ENCODE measurements at places on chromosomes 1 and 21.

- no peak for DNase-seq
Observed at GRCh38 chr1:24101796-24102586, 9.9 kb downstream of the MYOM3 start.

GRCh38 chr1:109901524-109902145, 9.0 kb upstream of the CSF1 start:
- no peak for DNase-seq

DNA sequence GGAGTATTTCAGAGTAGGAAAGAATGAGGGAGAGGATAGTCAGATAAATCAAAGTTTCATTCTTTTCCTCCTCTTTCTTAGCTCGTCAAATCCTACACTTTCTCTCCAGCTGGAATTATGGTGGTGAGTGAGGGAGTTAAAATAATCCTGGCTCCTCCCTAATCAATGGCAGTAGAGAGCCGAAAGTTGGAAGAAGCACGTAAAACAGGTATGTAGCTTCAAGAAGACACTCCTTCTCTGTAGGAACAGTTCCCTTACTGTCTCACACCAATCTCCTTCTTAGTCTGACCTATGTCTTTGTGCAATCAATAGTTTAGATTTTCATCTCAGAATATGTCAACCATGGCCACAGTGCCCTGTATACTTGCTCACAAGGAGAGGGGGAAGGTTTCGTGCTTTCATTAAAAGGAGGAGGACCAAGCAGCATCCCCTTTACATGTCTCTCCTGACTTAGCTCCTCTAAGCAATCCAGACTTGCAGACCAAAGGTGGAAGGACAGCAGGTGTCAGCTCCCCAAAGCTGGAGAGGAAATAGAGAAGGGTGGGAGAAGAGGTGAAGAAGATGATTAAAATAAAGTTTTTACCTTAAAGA, 878 bp downstream of the MINDY1 start:
- DNase-seq = no peak

DNA sequence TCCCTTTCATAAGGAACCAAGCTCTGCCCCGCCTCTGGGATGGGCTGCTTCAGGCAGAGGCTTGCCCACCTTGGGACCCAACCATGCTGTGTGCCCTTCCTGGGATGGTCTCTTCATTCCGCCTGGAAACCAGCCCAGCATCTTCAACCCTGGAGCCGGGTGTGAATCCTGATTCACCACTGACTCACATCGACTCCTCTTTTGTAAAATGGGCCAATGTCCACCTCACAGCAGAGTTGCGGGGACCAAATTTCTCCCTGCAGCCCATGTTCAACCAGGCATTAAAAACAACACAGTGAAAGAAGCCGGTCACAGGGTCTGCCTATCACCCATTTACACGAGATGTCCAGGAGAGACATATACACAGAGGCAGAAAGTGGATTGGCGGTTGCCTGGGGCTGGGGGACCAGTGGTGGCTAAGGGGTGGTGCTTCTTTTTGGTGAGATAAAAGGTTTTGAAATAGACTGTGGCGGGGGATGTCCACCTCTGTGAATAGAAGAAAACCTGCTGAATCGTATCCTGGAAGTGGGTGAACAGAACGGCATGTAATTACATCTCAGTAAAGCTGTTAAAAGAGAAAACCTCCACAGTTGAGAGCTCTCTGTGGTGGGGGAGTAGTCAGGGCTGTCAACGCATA, 6.9 kb upstream of the GPR153 start:
- DNase-seq = no peak

DNA sequence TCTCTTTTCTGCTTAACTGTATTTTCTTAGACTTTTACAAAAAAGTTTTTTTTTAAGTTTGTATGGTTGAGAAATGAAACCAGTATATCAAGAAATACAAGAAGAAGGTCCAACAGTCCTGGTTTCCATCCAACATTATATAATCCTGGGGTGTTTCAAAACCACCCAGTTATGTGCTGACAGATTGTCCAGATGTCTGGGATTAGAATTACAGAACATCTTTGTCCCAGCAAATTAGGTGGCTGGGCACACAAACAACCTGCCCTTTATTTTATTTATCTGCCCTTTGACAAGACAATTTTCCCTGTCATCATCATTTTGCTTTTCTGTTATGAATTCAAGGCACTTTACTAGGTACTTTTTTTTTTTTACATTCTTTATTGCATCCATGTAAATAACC, 622.1 kb downstream of the PLPP3 start:
- no peak for DNase-seq

GRCh38 chr1:115325874-115326273, 12.2 kb downstream of the NGF start:
- no peak for DNase-seq

DNA sequence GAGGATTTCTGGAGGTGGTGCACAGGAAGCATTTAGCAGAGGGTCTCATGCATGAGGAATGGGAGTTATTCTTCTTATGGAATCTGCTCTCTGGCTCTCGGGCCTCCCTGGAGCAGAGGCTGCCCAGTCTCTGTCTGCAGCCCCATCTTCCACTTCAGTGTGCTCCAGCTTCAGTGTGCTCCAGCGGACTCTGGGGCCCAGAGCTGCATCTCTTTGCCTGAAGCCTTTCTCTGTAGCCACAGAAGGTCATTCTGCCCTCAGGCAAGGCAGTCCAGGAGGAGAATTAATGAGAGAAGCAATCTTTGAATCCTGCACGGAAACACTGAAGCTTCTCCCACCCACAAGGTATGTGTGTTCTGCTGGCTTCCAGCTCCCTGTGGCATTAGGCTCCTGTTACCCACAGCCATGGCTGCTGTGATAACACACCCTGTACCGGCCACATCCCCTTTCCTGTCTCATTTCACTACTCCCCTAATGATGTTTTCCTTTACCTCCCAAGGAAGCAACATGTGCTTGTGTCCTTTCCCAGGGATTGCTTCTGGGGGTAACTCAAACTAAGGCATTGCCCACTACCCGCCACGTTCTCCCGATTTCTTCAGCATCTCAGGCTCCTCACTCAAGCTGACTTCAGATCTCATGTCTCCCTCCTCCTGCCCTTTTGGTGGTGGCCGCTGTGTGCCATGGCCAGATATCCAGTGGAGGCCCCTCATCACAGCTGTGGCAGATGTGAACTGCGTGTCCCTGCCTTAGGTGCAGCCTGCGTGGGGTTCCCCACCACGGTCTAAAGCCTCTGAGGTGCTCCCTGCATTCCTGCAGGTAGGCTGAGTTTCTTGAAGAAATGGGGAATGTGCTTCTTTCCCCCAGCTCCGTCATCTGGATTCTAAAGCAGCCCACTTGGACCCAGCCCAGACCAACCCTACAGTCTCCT, 181.2 kb upstream of the GALNT2 start:
- no peak for DNase-seq

DNA sequence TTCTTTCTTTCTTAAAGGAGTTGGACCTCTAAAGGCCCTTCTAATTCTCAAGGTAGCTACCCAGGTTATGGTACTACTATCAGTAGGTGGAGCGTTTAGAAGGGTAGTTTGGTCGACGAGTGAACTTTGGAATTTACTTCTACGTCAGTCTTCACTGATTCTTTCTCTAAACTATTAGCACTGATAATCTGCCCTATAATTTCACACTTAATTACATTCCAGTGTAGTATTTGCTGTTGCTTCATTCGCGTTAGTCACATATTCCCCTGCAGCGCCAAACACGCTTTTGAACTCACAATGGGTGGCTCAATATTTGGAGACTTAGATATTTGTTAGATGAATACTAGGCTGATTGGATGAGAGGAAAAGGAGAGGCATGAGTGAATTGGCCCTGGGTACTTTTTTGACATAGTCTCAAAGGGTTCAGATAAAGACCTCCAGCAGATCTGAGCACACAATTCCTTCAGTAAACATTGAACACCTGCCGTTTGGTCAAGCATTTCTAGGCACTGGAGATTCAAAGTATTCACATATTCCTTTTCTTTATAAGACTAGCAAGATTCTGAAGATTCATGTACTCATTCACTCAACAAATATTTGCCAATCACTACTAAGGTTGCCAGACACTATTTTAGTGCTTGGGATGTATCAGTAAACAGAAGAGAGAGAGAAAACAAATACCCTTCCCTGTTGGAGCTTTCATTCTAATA, 929 bp upstream of the FOXJ3 start:
- no peak for DNase-seq

- DNase-seq = no peak
Observed at GRCh38 chr1:10504249-10504648, 29.5 kb downstream of the PEX14 start.

DNA sequence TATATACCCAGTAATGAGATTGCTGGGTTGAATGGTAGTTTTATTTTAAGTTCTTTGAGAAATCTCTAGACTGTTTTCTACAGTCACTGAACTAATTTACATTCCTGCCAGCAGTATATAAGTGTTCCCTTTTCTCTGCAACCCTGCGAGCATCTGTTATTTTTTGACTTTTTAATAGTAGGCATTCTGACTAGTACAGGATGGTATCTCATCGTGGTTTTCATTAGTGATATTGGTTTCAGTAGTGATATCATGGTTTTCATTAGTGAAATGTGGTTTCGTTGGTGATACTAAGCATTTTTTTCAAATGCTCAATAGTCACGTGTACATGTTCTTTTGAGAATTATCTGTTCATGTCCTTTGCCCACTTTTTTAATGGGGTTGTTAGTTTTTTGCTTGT, 316.8 kb downstream of the PTBP2 start:
- no peak for DNase-seq

DNA sequence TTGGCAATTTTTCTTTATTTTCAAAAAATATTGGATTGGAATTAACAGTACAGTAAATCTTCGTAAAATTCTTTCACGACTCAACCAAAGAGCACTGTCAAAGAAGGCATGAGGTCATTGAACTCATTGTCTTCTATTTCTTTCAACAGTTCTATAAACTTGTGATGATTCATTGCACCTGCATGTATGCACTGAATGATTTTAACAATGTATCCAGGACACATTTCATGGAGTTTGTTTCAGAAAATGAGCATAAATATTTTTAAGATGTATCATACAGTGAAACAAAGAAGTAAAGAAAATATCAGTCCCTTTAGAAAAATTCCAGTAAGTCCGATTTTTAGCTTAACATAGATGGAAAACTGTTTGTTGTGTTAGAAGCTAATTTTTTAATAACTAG, 33.6 kb upstream of the CD34 start:
- no peak for DNase-seq

DNA sequence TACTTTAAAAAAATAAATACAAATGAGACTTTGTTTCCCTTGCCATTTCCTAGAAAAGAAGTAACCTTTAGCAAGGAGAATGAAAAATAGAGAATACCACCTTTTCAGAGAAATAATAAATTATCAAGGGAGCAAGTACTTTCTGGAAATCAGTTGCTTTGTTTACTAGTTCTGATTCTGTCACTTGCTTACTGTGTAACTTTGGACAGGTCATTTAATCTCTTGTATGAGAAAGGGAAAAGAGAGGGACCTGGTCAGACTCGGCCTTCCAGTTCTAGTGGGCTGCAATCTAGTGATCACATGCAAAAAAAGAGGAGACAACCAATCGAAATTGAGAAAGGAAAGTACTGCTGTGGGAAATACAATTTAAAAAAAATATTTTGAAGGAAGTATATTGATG, 34.2 kb downstream of the KCTD3 start:
- DNase-seq = no peak

GRCh38 chr1:92858564-92859399, 26.9 kb downstream of the RPL5 start:
- peak; percentile 75 for DNase-seq

- no peak for DNase-seq
Observed at GRCh38 chr1:53535846-53536245, 76.6 kb downstream of the DMRTB1 start.

GRCh38 chr1:210330279-210330866, 1.7 kb downstream of the HHAT start:
- DNase-seq = no peak

- no peak for DNase-seq
Observed at GRCh38 chr1:161803181-161803580, 37.1 kb downstream of the ATF6 start.

DNA sequence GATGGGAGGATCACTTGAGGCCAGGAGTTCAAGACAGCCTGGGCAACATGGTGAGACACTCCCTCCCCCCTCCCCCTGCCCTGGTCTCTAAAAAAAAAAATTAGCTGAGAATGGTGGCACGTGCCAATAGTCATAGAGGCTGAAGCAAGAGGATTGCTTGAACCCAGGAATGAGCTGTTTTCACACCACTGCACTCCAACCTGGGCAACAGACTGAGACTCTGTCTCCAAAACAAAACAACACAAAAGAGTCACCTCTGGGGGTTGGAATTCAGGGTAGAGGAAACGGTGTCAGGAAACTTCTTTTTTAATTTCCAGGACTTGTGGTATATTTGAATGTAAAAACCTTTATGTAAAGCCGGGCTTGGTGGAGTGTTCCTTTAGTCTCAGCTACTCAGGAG, 43.2 kb downstream of the RHOU start:
- no peak for DNase-seq

- no peak for DNase-seq
Observed at GRCh38 chr1:13661539-13661938, 38.4 kb upstream of the PRDM2 start.

DNA sequence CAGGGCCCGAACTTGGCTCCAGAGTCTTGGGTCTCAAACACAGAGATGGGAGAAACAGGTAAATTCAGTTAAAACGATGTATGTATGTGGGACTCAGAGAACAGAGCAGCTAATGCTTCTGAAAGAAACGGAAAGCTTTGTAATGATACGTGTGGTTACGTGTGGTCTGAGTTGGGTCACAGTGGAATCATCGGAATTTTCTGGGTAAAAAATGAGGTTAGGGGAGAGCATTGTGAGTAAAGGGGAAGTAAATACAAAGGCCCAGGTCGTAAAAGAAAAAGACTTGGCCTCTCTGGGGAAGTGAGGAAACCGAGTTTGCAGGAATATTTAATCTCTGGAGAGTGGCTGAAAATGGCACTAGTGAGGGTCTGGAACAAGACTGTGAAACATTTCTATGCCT, 8.3 kb downstream of the NHLH2 start:
- DNase-seq = no peak

DNA sequence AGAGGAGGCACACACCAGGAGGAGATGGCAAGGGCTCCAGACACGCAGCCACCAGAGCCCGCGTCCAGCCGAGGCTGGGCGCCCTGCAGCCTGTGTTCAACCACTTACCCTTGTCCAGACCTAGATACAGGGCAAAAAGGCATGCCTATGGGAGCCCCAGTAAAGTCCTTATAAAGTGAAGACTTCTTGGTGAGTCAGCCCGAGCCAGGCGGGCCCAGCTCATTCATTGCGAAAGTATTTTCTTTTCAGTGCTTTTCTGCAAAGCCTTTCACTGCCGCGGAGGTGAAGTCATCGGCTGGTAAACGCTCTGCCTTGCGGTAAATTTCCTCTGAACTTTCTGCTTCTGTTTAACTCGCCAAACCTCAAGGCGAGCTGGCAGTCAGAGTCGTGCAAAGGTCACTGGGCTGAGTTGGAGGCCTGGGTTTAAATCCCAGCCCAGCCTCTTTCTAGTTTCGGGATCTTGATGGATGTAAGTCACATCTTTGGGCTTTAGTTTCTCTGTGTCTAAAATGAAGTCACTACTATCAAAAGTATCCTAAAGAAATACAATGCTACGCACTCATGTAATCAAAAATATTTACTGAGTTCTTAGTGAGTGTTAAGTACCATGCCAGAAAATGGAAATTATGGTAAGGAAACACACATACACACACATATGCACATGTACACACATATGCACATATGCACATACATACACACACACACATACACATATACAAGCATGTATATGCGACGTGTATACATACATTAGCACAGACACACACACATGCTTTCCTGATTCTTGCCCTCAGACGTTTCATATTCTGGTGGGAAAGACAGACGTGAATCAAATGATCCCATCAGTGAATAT, 54.7 kb upstream of the IFFO2 start:
- no peak for DNase-seq

GRCh38 chr1:42765269-42765668, 1.6 kb downstream of the P3H1 start:
- no peak for DNase-seq

GRCh38 chr1:17348593-17349234, 23.3 kb upstream of the PADI6 start:
- DNase-seq = peak; percentile 24

All from germinal center (tissue), 1 donor.